ENCODE measurements at places on chromosomes 3 and 15.

- DNase-seq, result no peak
Measured at GRCh38 chr15:65037309-65037708, 7.9 kb upstream of the MTFMT start.

DNA sequence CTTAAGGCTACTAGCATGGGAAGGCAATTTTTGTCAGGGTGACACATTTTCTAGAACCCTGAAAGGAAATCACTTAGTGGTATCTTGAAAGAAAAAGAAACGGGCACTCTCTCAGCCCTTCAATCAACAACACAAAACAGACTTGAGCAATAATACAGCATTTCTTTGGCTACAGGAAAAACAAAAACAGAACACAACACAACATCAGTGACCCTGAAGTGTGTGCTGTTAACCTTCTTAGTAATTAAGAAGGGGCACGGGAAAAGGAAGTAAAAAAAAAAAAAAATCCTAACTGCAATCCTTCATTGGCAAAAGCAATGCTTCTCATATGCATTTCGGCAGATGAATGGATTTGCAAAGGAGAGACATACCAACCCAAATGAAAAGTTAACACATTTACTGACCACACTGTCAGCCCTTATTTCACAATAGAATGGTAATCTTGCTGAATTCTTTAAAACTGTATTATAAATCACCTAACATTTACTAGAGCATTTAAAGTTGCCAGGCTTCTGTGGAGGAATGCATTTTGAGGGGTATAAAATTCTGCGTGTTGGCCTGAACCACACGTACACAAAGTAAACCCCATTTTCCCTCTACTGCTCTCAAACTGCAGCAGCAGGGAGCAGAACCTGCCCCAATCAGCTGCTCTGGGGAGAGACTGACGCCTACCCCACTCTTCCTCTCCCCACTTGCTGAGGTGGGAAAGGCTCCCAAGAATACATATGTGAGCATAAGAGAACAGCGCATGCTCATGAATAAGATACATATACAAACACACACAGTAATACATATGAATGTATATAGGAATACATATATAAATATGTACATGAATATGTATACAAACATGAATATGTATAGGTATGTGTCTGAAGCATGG, 198.5 kb downstream of the FOXP1 start:
- DNase-seq, result peak; percentile 7

DNA sequence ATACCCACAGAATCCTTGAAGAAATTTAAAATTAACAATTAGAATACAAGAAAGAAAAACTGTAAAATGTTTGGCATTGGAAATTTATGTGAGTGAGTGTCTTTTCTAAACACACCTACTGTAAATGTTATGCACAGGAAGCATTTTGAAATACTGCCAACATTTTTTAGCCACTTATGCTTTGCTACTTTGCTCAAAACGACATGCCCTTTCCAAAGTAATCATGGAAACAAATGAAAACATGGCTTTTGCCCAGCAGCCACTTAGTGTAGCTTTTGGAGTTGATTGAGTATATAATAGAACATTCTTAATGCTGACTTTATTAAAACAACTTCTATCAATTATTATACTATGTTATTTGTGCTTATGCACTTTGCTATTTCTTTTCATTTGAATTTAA, 823.0 kb downstream of the CADM2 start:
- no peak for DNase-seq

DNA sequence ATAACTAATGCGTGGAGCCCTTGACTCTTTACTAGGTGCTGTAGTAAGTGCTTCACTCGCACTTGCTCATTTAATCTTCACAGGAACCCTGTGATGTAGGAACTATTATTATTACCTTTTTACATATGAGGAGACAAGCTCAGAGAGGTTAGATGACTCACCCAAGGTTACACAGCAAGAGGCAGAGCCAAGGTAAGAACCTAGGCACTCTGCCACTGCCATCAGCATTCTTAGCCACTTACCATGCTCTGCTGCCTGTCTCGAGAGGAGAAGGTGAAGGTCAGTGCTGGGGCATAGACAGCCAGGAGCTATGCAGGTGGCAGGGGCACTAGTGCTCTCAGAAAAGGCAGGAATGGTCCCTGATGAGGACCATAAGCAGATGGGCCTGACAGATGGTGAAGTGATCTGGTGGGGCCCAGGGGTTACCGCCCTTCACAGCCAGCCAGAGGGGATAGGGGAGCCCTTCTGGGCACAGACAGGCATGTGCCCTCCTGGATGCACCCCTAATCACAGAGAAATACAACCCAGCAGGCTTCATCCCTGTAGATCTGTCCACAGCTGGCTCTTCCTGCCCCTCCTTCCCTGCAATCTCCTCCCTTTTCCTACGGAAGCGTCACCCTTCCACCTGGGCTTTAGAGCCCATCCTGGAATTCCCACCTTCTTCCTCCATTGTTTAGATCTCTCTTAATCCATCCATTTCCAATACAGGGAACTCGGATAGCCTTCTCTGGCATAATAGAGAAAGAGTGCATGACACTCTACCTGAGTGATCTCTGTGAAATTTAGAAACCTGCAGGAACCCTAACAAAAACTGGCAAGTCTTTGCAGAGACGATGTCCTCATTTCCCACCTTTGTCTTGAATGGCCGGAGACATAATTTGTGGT, 26.9 kb downstream of the ABTB1 start:
- DNase-seq, result no peak

GRCh38 chr3:2851361-2851760, 258.8 kb downstream of the IL5RA start:
- DNase-seq, result no peak

DNA sequence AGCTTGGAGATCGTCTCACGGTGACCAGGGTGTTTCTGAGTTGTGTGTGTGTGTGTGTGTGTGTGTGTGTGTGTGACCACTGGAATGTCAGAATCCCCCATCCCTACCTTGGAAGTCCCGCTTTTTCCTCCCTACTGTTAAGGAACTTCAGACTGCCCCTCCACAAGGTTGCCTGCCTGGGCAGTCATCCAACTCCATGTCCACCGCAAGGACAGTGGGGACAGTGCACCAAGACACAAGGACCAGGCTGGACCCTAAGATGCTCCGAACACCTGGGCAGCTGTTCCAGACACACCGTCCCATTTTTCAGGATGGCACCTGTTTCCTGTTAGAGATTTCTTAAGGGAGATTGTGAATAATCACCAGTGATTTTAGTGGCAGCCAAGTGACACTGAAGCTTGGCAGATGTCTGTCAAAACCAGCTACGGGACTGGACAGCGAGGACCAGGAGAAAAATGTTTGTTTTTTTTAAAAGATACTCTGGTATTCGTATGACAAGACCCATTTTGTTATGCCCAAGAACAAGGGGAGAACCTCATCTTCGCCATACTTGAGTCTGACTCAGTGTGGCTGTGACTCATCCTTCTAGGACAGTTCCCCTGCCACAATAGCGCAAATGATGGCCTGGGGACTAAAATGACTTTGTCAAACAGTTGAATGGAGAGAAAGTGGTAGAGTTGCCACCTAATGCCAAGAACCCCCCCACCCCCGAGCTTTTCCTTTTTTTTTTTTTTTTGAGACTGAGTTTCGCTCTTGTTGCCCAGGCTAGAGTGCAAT, 15.5 kb downstream of the PAQR9 start:
- DNase-seq, result no peak

- DNase-seq, result no peak
Measured at GRCh38 chr3:70871909-70872656, 559.6 kb upstream of the MDFIC2 start.

DNA sequence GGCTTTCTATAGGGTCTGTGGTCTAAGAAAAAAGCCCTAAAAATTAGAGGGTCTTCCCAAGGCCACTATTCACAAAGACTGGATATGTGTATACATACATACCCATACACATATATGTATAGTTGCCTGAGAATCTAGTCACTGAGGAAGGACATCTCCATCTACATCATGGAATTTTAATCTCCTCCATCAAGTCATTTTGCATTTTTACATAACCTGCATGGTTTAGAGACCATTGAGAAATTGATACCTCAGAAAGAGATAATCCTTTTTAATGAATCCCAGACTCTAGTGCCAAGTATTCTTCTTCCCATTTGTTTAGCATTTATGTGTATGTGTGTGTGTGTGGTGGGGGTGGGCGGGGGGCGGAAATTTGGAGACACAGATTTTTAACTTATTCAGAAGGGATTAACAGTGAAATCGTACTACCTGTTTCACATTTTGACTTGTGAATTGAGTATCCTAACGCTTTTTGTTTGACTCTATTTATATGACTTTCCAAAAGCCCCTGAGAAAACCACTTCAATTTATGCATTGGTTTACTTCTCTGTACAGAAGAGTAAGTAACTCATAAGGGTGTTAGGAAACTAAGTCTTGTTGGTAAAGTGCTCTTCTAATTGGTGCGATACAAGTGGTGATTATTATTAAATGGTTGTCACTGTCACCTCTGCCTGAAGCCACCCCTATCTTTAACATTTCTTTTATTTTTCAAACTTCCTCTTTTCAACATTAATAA, 166.9 kb downstream of the MEIS2 start:
- no peak for DNase-seq

DNA sequence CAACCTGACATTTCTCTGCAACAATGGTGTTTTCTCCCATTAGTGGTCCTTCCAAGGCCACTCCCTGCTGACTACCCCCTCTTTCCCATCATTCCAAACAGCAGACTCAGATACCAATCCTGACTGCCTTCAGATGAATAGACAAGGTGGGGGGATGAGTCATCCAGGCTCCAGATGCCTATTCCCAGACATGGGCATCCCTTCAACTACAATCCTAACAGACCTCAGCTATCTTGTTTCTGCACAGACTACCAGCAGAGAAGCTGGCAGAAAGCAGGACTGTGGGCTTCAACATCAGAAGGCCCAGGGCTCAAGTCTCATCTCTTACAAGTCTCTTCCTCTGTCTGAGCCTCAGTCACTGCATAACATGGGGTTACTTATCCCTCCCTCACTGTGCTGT, 2.2 kb downstream of the RBP1 start:
- no peak for DNase-seq

GRCh38 chr15:66080717-66081398, 172.7 kb downstream of the MEGF11 start:
- DNase-seq, result no peak
